NCI-H1417 (cell line): ENCODE measurements at places on chromosomes 7 and 10.

- DNase-seq, result no peak
These were observed 43.1 kb upstream of the TMEM273 start for GRCh38 chr10:49231086-49231820.

GRCh38 chr10:89663144-89663543, 18.1 kb upstream of the PANK1 start:
- DNase-seq, result no peak

GRCh38 chr7:157276091-157276561, 60.7 kb upstream of the DNAJB6 start:
- DNase-seq, result no peak

DNA sequence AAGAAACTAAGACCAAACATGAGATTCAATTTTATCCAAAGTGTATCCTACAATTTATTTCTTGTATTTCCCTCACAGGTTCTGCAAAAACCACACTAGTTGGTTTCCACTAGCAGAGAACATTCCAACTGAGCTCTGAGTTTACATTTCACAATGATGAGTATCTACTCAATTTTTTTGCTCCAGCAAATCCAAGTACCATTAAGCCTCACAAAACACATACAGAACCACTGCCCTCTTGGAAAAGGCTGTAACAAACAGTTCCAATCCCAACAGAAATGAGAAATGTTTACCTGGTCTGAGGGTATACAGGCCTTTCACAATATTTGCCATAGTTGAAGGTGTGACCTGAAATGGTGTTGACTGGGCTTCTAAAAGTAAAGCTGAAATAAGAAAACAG, 59.9 kb downstream of the CACUL1 start:
- DNase-seq, result no peak

GRCh38 chr10:93579985-93580711, 13.7 kb downstream of the FFAR4 start:
- DNase-seq, result no peak

DNA sequence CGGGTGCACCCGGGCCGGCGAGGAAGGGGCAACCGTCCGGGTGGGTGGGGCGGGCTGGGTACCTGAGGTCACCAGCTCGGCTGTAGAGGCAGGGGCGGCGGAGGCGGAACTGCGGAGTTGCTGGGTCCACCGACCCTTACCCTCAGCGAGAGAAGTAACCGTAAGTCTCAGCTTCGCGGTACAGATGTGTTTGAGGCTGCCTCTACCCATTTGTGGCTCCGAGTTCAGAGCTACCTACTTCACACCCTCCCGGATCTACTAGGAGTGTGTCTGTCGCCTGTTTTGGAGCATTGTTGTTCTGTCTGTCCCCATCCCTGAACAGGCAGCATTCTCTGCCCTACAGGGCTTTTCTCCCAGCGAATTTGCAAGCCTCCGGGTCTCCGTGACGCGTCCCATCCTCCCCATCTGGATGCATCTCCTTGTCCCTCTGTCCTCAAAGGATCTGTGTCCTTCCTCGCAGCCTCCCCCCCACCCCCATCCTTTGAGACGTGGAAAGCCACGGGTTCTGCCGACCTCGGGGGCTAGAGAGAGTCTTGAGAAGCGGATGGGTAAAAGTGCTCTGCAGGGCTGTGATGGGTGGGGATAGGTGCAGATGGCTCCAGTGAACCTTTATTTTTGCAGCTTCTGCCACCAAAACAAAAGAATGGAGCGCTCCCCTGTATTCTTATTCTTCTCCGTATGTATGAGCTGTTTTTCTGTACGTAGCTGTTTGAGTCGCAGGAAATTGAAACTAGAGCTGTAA, 757 bp downstream of the ANKIB1 start:
- no peak for DNase-seq

- no peak for DNase-seq
These were observed 25.5 kb downstream of the SLC18A2 start for GRCh38 chr10:117266400-117266799.

DNA sequence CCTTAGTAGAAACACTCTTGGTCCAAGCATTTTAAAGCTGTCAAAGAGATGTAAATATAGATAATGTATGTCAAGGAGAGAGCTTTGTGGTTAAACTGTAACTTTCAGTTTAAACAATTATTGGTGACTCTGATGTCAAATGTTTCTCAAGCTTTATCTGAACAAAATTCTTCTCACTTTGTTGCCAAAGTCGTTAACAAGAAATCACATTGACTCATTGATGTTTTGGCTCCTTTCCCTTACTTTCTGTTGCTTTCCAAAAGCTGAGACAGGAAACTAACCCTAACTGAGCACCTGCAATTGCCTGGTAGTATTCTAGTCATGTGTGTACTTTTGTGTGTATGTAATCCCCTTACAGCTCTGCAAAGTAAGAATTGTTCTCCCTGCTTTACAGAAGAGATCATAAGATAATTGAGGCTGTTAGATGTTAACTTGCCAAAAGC, 108.5 kb downstream of the CFTR start:
- no peak for DNase-seq
